ENCODE measurements at places on chromosomes 4 and X. TPM values are rescaled to one million over a fixed set of nuclear protein-coding genes. Genes with fewer than 3 reads are reported as not detected.
A peak's percentile ranks its signal among the peaks of the same experiment; 100 is the strongest.

The ANK2 gene
- total RNA-seq = 3.4 TPM

The GLRB gene
- total RNA-seq = 13.3 TPM

The KLF8 gene
- total RNA-seq = 0.50 TPM

- no peak for DNase-seq
- H3K4me3 ChIP-seq = no peak overlapping the region
- H3K4me1 ChIP-seq = no peaks in the 10 kb centered on the region
- H3K27me3 ChIP-seq = no peaks in the 10 kb centered on the region
Measured at GRCh38 chr4:37803348-37803973, 23.0 kb upstream of the PGM2 start.

- H3K4me3 ChIP-seq = no peak overlapping the region
- H3K27me3 ChIP-seq = no peaks in the 10 kb centered on the region
- H3K36me3 ChIP-seq = no peaks in the 10 kb centered on the region
- H3K4me1 ChIP-seq = no peaks in the 10 kb centered on the region
- no peak for DNase-seq
Measured at GRCh38 chrX:20665481-20665880, 398.8 kb upstream of the RPS6KA3 start.

GRCh38 chr4:87092389-87093141 is 127.9 kb downstream of the KLHL8 start:
- peaks cover 38% of the 10 kb centered on the region for H3K36me3 ChIP-seq
- H3K4me3 ChIP-seq = no peak overlapping the region
- H3K27ac ChIP-seq = no peak overlapping the region
- H3K4me1 ChIP-seq = peaks cover 21% of the 10 kb centered on the region

DNA sequence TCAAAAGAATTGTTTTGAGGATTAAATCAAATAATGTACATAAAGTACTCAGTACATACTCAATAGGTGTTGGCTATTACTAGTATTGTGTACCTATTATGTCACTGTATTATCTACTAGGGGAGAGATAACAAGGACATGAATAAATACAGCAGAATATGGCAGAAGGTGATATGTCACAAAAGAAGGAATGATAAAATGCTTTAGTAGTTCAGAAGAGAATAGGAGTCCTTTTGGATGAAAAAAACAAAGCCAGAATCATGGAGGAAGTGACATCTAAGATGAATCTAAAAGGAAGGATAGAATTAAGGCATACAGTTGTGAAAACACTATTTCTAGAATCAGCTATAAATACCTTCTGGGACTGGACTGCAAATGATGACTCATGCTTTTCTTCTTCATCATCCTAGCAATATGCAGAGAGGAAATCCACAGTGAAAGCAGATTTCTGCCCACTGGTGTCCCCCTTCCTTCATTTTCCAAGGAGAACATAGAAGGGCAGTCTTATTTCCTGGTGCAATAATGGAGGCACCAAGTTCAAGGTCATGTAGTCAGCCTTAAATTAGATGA is 98.7 kb downstream of the GLUD2 start:
- H3K36me3 ChIP-seq = no peaks in the 10 kb centered on the region
- H3K4me1 ChIP-seq = no peaks in the 10 kb centered on the region
- no peak overlapping the region for H3K27ac ChIP-seq

DNA sequence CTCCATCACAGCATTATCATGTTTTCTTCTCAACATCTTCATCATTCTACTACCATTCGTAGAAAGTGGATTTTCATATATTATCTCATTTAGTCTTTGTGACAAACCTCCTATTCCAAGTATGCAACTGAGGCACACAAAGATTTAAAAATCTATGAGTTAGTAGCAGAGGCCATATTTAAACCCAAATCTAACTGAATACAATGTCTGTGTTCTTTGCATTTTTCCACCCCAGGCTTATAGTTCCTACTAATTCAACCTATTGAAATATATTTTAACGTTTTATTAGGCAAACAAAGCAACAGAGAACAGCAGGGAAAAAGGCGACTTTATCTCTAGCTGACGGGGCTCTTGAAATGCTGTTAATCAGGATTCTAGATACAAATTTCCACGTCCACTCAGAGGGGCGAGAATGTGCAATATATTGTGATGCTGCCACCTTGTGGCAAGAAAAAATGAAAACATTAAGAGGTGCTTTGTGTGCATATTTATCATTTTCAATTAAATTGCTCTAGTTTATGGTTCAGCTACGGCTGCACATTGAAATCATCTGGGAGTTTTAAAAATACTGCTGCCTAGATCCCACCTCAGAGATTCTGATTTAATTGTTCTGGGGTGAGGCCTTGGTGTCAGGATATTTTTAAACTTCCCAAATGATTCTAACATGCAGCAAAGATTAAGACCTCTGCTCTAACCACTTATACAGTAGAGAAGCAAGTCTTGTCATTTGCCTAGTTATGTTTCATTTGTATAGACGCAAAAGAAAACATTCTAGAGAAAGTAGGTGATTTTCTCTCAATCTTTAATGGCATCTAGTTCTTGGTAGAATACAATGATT is 315.9 kb downstream of the MAPK10 start:
- H3K27ac ChIP-seq = no peak overlapping the region
- H3K36me3 ChIP-seq = no peaks in the 10 kb centered on the region
- no peaks in the 10 kb centered on the region for H3K27me3 ChIP-seq
- H3K4me1 ChIP-seq = no peaks in the 10 kb centered on the region

DNA sequence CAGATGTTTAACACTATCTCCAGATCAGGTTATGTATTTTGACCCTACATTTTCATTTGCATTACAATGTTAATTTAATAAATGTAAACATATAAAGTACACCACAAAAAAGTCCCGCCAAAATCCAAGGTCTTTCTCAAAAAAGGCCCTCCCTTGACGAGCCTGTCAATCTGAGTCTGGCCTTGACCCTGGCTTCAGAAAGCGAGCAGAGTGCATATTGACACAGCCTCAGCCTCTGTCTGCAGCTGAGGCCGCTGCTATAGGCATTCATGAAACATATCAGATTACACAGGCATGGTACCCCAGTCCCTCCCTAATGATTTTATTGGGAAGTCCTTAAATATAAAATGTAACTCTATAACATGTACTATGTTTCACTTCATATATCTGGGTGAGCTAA is 6.2 kb downstream of the MBNL3 start:
- H3K4me3 ChIP-seq = no peak overlapping the region
- H3K27me3 ChIP-seq = peaks cover 8% of the 10 kb centered on the region
- no peaks in the 10 kb centered on the region for H3K4me1 ChIP-seq

- DNase-seq = no peak
- no peaks in the 10 kb centered on the region for H3K36me3 ChIP-seq
- H3K27ac ChIP-seq = no peak overlapping the region
- H3K4me3 ChIP-seq = no peak overlapping the region
- H3K27me3 ChIP-seq = no peaks in the 10 kb centered on the region
Measured at GRCh38 chr4:45215976-45216542, 489.7 kb upstream of the GNPDA2 start.

- DNase-seq = no peak
- H3K4me1 ChIP-seq = no peaks in the 10 kb centered on the region
- H3K4me3 ChIP-seq = no peak overlapping the region
- H3K27me3 ChIP-seq = no peaks in the 10 kb centered on the region
Measured at GRCh38 chrX:120334151-120334550, 22.9 kb upstream of the TMEM255A start.

GRCh38 chr4:169254546-169254983 is 16.2 kb downstream of the SH3RF1 start:
- peaks cover 86% of the 10 kb centered on the region for H3K4me1 ChIP-seq
- H3K27ac ChIP-seq = peak overlapping the region; percentile 94
- DNase-seq = peak; percentile 69
- H3K36me3 ChIP-seq = peaks cover 18% of the 10 kb centered on the region
- H3K27me3 ChIP-seq = no peaks in the 10 kb centered on the region
- no peak overlapping the region for H3K4me3 ChIP-seq

Data from SJSA1 (cell line).